ENCODE measurements at places on chromosomes 12 and 14.

DNA sequence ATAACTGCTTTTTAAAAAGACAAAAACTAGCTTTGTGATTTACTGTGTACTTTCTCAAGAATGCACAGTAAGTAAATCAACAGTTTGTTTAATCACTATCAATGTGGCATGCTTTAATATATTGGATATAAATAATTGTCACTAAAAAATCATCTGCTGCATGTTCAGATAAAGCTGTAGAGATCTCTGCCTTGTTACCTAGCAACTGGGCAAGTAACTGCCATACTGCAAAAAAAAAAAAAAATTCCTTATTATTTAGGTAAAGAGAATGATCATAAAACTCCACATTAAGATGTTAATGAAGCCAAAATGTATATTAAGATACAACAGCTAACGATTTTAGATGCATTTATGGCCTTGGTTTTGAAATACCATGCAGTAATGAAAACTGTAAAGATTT is 237.4 kb downstream of the APAF1 start:
- DNase-seq, result no peak

DNA sequence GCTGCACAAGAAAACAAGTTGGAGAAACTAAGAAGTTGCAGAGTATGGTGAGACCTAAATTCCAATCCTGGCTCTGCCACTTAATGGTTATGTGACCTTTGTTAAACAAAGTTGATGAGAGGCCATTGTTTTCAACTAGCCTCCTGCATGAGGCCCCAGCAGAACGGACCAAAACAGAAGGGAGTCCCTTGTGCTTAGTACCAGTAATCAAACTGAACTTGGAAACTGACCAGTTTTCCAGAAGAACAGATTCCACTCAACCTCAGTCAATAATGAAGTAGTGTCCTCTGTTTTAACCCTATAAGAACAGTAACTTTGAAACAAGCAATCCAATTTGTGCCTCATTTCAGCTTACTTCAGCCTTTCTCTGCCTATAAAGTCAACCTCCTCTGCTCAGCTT is 69.9 kb downstream of the C12orf56 start:
- no peak for DNase-seq

DNA sequence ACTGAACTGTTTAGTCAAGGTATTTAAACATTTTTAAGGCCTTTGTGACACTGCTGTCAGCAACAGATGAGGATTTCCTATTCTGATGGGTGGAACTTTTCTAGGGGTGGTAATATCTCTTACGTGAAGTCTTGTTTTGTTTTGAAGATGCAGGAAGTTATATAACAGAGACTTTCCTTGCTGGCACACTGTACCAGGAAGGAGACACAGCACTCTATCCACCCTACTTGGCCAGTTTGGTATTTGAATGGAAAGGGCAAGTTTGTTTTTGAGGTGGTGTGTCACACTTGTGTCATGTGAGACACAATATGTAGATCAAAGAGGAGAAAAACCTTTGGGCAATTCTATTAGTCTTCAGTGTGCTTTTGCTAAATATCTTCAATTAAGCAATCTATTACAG is 51.6 kb upstream of the SRP54 start:
- DNase-seq, result peak; percentile 5

GRCh38 chr14:103613517-103613916 is 15.5 kb upstream of the KLC1 start:
- no peak for DNase-seq

DNA sequence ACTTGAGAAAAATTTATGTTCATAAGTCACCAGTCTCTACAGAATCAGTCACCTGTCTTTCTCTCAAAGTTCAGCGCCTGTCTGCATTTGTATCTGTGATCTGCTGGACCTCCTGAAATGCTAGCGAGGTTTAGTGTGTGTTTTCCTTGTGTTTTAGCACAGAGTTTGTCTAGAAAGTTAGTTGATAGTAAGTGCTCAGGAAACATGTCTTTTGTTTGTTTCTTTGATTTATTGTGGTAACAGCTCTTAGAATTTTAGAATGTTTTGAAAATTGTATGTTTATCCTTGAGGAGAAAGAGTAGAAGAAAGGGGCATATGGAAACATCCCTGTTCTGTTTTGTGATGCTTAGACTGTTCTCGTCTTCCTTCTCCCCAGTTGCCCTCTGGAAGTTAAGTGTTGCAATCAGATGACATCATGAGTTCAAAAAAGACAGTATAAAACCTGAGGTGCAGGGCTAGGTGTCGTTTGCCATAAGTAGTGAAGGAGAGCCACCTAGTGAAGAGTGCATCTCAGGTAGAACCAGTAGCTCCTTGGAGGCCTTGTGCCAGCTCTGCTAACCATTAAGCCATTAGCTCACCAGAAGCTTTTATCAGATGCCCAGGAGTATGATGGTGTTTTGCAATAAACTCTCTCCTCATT is 44.8 kb downstream of the FBXW8 start:
- no peak for DNase-seq
